ENCODE measurements at places on chromosomes 5 and 9. TPM values are rescaled to one million over a fixed set of nuclear protein-coding genes. Genes with fewer than 3 reads are reported as not detected.

The CNOT8 gene
- total RNA-seq: 58.3 TPM

DNA sequence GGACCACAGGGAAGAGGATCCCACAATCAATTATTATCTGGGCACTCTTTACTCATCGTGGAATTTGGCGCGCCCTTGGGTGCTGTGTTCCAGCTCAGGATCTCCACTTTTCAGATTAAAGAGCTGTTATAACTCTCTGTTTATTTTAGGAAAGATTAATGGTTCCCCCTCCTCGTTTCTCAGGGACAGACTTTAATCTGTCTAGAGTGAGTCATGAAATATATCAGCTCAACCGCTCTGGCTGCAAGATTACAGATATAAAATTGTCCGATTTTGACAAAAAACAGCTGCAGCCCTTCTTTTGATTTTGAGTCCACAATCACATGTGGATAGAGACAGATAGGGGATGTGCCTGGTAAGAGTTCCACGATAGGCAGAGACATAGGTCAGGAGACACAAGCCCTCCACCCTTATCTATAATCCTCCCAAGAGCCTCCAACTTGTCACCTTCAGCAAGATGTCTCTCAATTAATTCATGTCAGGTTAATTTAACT is 77.6 kb upstream of the ANKRD55 start:
- H3K27me3 ChIP-seq: no peaks in the 10 kb centered on the region
- H3K4me3 ChIP-seq: no peak overlapping the region
- H3K36me3 ChIP-seq: peaks cover 15% of the 10 kb centered on the region
- peak overlapping the region; percentile 61 for H3K27ac ChIP-seq

GRCh38 chr5:78610163-78610583 is 38.4 kb downstream of the LHFPL2 start:
- peaks cover 41% of the 10 kb centered on the region for H3K4me1 ChIP-seq
- H3K27me3 ChIP-seq: no peaks in the 10 kb centered on the region
- no peak overlapping the region for H3K27ac ChIP-seq
- H3K36me3 ChIP-seq: peaks cover 1% of the 10 kb centered on the region

GRCh38 chr5:82861701-82862100 is 215.5 kb downstream of the TMEM167A start:
- DNase-seq: no peak
- H3K4me3 ChIP-seq: no peak overlapping the region
- peaks cover 53% of the 10 kb centered on the region for H3K4me1 ChIP-seq
- H3K36me3 ChIP-seq: no peaks in the 10 kb centered on the region
- H3K27ac ChIP-seq: no peak overlapping the region
- no peaks in the 10 kb centered on the region for H3K27me3 ChIP-seq

GRCh38 chr9:38621434-38622287 is 1.3 kb upstream of the ANKRD18A start:
- DNase-seq: no peak
- H3K36me3 ChIP-seq: no peaks in the 10 kb centered on the region
- peaks cover 12% of the 10 kb centered on the region for H3K4me1 ChIP-seq

Measured in mesothelial cell of epicardium (in vitro differentiated cells).